ENCODE measurements at places on chromosomes 6 and 20.

- no peak for DNase-seq
These were observed 17.3 kb downstream of the EEF1E1 start for GRCh38 chr6:8085053-8085511.

- DNase-seq: no peak
These were observed 4.5 kb upstream of the ISM1 start for GRCh38 chr20:13216533-13216932.

DNA sequence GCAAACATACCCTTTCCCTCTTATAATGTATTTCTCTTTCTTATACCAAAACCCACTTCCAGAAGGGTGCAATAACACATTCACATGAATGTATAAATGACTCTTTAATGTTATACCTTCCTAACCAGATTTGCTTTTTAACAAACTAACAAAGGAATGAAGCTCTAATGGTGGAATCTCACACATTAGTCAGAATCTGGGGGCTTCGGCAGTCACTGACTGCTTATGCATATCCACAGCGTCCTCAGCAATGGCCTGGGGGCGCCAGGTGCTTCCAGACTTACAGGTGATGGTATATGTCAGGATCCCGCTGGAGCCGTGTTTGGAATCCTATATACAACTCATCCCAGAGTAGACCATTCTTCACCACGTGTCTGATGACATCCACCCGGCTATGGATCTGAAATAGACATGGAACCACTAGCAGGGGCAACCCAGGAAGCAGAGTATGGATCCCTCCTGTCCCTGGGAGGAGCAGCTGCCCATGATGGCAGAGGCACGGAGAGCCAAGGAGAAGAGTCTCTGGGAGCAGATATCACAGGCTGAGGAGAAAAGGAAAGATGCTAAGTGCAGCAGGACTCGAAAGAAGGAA is 150.8 kb upstream of the RIPOR2 start:
- DNase-seq: no peak

- no peak for DNase-seq
These were observed 33.4 kb downstream of the EFCAB8 start for GRCh38 chr20:32891926-32892660.

DNA sequence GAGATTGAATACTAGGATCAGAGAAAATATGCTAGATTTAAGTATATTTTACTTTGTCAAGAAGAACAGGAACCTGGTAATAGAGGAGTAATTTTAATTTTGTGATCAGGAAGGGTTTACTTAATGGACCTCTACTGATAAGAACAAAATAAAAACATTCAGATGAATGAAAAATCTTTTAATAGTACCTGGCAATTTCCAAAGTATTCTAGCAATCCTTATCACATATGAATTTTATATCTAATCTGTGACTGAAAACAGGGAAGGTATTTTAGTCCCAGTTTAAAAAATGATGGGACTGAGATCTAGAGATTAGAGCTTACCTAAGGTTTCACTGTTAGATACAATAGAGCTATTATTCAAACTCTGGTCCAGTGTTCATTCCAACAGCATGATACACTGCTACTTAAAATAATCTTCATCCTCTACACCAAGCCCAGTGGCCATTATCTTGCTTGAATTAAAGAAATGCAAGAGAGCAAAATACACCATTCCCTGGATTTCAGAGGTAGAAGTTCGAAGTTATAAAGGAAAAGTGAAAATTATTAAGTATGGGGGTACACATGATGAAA is 13.5 kb downstream of the SLC17A5 start:
- no peak for DNase-seq

Data from forelimb muscle (tissue), 1 donor.